ENCODE measurements at places on chromosomes 2 and 18.

- DNase-seq, result no peak
Measured at GRCh38 chr2:161825429-161825828, 201.2 kb downstream of the SLC4A10 start.

DNA sequence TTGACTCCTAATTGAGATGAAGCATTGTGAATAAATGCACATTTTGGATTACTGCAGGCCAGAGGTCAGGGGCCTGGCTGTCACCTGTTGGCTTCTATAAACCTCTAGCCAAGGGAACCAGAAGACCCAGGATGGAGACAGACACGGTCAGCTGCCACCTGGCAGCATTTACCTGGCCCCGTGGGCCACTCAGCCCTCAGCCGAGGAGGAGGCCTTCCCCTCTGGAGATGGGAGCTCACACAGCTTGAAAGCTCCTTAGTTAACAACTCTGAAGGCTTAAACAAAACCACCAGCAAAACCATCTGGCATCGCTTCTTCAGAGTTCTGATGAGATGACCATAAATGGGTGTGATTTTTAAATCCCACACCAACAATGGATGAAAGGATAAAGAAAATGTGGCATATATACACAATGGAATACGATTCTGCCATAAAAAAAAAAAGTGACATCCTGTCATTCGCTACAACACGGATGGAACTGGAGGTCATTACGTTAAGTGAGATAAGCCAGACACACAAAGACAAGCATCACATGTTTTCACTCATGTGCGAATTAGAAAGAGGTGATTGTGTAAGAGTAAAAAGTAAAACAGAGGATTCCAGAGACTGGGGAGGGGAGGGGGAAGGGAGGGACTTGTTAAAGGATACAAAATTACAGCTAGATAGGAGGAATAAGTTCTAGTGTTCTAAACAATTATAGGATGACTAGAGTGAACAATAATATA is 218.4 kb downstream of the TMEM163 start:
- no peak for DNase-seq

- DNase-seq, result no peak
Measured at GRCh38 chr18:39602131-39602530, 2036.5 kb upstream of the CELF4 start.

DNA sequence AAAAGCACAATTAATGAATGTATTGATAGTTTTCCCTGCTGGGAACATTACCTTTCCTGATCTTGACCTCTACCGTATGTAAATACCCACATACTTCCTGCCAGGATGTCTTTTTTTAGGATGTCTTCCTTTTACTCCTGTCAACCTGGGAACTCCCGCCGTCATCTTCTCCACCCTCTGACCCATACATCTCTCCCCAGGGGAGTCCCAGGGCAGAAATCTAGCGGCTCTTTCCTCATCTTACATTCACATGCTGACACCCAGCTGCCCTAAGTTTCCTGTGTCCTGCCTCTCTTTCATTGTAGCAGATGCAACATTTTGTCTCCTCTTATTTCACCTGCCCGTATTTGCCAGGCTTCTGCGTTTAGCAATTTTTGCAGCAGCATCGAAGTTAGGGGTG is 107.8 kb downstream of the CRIM1 start:
- DNase-seq, result no peak

GRCh38 chr2:170076189-170076588 is 101.8 kb upstream of the MYO3B start:
- DNase-seq, result no peak

GRCh38 chr2:226078666-226079065 is 679.2 kb downstream of the NYAP2 start:
- DNase-seq, result no peak

GRCh38 chr2:173654896-173655265 is 300.2 kb downstream of the CDCA7 start:
- no peak for DNase-seq

DNA sequence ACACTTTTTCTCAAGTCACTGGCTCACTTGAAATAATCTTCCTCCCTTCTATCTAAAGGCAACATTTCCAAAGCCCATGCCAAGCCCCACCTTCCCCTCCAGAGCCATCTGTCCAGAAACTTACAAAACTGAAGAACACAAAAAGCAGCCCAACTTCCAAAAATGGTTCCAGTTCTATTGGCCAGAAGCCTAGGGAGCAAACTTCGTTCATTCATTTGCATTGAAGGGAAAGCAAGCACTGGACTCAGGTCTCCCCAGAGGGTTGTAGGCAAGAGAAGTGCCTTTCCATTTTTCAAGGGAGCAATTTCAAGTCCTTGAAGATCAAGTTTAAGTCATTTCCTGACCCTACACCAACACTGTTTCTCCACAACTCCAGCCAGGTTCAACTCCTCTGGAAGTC is 585.0 kb downstream of the BCL11A start:
- DNase-seq, result no peak

GRCh38 chr2:84888401-84889276 is 7.8 kb upstream of the TRABD2A start:
- DNase-seq, result peak; percentile 22

DNA sequence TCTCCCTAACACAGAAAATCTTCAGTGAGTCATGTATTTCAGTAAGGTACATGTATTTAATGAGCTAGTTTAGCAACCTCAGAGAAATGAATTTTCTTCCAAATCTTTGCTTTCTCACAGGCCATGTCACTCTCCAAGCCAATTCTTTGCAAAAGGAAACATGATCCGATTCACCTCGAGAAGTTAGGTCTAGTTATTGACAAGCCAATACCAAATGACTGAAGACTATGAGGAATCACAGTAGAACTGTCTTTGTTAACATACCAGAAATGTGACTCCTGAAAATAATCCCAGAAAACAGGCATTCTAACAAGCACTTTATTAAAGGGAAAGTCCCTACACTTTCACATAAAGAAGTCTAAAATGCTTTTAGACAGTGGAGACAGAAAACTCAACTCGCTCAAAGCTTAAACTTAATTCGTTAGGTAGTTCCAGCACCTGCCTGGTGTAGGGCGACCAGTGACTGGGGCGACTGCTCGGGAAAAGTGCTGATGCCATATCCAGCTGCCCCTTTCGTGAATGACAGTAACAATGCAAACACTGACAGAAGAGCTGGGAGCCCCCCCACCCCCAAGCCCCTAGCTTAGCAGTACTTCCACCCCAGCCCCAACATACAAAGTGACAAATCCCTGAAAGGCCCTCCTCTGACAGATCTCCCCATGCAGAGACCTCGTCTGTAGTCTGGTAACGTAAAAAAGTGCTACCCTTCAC is 1.8 kb downstream of the MEMO1 start:
- DNase-seq, result peak; percentile 38

DNA sequence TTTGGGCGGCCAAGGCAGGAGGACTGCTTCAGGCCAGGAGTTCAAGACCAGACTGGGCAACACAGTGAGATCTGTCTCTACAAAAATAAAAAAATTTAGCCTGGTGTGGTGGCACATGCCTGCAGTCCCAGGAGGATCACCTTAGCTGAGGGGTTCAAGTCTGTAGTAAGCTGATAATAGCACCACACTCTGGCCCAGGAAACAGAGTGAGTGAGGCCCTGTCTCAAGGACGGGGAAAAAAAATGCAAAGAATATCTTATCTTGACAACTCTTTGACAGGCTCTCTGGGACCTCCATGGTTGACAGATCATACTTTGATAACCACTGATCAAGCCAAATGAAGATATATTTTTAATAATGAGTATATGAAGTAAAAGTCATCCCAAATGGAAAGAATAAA is 22.7 kb downstream of the USP34 start:
- DNase-seq, result no peak

- DNase-seq, result no peak
Measured at GRCh38 chr2:122378521-122378920, 623.1 kb downstream of the TSN start.

- no peak for DNase-seq
Measured at GRCh38 chr2:33392366-33392765, 84.1 kb upstream of the RASGRP3 start.

- DNase-seq, result peak; percentile 73
Measured at GRCh38 chr18:9719421-9719981, 11.4 kb downstream of the RAB31 start.

DNA sequence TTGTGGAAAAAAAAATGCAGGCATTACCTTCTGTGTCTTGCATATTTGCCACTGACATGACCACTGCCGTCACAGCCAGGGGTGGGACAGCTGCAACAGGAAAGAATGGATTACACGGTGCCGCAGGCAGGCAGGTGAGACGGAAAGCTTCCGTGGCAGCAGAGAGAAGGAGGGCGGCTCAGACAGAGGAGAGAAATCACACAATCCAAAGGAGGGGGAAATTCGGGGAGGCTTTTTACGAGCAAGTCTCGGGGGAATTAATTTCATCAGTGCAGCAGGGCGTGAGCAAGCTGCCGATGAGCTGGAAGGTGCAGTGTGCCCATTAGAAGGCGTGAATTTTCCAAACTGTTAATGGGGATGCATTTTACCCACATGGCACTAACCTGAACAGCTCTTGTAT is 234.8 kb upstream of the PXDN start:
- DNase-seq, result no peak

- DNase-seq, result no peak
Measured at GRCh38 chr2:157264099-157264498, 6.6 kb downstream of the GALNT5 start.

DNA sequence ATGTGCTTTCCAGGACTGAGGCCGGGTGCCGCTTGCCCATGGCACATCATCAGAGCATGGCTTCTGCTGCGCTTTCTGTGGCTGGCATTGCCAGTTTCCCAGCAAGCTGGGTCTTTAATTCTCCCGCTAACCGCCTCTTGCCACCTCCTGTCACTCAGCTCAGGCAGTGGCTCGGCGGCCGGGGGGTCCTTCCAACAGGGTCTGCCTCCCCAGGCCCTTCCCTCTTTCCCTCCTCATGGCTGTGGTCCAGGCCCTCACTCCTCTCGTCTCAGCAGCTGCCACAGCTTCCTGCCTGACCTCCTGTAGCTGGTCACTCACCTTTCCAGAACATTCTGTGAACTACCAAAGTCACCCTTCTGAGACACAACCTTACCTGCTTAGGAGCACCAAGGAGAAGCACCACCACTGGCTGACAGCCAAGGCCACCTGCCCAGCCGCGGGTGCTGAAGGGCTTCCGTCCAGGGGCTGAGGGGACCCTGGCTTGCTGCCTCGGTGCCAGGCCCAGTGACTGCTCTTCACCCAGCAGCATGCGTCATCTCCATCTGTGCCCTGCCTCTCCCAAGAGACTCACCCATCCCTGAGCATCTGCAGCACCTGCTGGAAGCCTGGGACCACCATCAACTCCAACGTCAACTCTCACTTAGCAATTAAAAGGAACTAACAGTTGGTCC is 22.6 kb downstream of the CHMP1B start:
- no peak for DNase-seq

GRCh38 chr2:71790226-71791060 is 337.1 kb downstream of the DYSF start:
- DNase-seq, result no peak

DNA sequence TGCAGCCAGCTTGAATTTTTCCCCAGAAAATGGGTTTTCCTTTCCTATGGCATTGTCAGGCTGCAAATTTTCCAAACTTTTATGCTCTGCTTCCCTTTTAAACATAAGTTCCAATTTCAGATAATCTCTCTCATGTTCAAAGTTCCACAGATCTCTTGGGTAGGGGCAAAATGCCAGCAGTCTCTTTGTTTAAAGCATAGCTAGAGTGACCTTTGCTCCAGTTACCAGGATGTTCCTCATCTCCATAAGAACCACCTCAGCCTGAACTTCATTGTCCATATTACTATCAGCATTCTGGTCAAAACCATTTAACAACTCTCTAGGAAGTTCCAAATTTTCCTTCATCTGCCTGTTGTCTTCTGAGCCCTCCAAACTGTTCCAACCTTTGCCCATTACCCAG is 68.3 kb downstream of the SGPP2 start:
- no peak for DNase-seq

DNA sequence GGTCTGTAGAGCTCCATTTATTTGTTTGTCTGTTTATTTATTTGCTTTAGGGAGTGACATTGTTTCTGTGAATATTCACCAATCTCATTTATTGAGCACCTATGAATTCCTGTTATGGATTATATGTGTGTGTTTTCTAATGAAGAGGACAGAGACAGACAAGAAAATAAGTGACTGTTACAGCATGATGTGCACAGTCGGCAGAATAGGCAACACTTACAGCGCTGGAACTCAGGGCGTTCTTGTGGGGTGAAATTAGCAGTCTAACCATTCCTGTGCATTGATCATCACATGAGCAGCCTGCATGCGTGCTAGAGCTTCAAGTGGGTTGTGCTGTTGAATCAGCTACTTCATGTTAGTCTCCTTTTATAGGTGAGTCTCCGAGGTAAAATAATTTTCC is 960.7 kb downstream of the SLC4A3 start:
- no peak for DNase-seq

DNA sequence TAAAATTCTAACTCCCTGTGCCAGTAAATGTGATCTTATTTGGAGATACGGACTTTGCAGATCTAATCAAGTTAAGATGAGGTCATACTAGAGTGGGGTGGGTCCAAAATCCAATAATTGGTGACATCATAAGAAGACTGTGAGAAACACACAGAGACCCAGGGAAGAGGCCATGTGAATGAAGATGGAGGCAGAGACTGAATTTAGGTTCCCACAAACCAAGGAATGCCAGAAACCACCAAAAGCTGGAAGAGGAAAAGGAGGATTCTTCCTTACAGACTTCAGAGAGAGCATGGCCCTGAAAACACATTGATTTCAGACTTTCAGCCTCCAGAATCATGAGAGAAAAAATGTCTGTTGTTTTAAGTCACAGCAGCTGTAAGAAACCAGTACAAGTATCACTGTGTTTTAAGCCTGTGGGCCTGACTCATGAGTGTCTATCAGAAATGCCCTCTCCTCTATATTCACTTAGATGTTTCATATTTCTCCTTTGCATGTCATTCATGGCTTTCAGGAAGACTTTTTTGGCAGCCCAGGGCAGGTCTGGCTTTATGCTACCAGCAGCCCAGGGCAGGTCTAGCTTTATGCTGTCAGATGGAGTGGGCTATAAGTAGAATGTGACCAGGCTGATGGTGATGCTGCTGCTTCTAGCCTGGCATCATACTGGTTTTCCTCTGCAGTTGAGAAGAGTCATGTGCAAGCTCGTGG is 100.0 kb downstream of the SPOPL start:
- no peak for DNase-seq

GRCh38 chr2:74206180-74206688 is 7.8 kb downstream of the MTHFD2 start:
- DNase-seq, result no peak

- peak; percentile 11 for DNase-seq
Measured at GRCh38 chr2:26274058-26274613, 29.4 kb downstream of the HADHB start.

DNA sequence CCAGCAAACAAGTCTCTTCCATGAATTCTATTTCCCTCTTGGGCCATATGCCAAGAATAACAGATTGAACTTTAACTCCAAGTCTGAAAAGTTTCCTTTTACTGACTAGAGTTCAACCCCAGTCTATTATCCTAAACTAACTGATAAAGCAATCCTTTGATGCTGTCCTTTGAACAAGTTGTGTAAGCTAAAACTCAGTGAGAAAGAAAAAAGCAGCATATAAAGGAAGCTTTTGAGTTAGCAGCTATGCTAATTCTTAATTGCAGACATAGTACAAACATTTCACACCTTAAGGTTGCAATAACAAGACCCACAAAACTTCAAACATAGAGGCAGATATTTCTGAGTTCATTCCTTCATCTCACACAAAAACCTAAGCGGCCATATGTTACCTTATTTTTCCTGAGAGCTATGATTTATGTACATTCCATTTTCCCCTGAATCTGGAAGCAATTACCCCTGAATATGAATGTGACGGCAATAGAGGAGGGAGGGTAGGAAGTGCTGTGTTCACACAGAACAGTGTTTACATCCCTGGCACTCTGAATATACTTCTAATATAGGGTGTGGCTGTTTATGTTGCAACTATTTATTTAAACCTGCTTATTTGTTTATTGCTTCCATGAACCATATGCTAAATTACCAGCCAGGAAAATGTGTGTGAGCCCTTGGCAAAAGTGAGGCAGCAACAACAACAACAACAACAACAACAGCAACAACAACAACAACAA is 180.6 kb downstream of the IRS1 start:
- DNase-seq, result no peak
